ENCODE measurements at places on chromosomes 4 and X.
A peak's percentile ranks its signal among the peaks of the same experiment; 100 is the strongest.

GRCh38 chr4:116906758-116907157 is 178.6 kb downstream of the TRAM1L1 start:
- no peak for DNase-seq

GRCh38 chrX:55715847-55716246 is 1.7 kb upstream of the RRAGB start:
- no peak for DNase-seq

- DNase-seq = no peak
These were observed 92.1 kb downstream of the SCFD2 start for GRCh38 chr4:53273726-53274125.

- DNase-seq = no peak
These were observed 557.6 kb downstream of the SPRY1 start for GRCh38 chr4:123954220-123954619.

GRCh38 chr4:24249972-24250371 is 334.4 kb downstream of the DHX15 start:
- no peak for DNase-seq

DNA sequence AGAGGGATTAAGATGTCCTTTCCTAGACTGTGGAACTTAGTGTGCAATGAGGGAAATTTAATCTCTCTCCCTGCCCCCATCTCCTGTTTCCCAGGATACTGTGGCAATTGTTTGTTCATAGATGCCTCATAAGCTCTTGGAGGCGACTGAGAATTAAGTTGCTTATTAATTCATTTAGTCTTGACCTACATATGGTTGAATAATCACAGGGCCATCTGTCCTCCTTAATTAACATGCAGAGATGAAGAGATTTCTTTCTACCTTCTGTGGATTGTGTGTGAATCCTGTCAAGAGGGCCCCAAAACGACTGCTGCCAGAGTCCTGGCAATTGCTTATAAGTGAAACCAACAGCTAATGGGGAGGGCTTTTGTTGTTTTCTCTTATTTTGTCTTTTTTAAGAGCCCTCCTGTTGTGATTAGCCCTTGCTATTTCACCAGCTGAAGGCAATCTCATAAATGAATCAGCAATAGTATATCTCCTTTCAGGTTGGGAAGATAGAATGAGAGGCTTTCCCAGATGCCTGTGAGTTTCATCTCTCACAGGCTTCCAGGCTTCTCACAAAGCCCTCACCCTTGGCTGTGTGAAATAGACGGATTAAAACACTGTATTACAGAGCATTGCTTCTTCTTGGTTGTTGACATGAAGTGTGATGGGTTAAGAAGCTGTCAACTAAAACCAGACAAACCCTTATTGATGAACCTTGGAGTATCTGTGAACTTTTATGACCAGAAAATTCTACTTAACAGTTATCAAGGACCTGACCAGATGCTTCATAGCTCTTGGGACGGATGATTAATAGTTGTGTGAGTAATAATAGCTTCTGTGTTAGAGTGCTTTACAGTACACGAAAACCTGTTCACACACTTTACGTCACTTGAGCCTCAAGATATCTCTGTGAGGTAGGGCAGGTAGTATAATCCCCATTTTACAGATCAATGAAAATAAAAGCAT is 58.5 kb downstream of the PGRMC2 start:
- DNase-seq = no peak

GRCh38 chrX:103475381-103475780 is 43.9 kb downstream of the RAB40A start:
- DNase-seq = no peak

DNA sequence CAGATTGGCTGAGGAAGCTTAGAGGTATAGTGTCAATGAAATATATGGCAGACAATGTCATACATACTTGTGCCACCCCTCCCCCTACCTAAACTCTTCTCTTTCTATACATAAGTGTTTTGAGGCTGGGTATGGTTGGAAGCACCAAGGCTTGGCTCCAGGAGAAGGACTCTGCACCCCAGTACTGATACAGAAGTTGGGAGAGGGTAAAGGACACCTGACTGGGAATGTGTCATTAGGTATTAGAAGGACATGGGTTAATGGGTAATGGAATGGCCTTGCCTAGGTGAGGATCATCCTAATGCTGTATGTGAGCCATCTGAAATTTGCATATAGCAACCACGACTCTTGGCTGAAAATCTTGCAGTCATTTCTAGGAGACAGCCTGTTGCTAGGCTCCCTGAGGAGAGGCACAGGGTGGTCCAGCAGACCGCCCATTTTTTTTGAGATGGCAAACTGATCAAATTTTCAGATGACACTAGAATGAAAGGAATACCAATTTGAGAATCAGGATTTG is 26.8 kb upstream of the AP1S2 start:
- DNase-seq = no peak

DNA sequence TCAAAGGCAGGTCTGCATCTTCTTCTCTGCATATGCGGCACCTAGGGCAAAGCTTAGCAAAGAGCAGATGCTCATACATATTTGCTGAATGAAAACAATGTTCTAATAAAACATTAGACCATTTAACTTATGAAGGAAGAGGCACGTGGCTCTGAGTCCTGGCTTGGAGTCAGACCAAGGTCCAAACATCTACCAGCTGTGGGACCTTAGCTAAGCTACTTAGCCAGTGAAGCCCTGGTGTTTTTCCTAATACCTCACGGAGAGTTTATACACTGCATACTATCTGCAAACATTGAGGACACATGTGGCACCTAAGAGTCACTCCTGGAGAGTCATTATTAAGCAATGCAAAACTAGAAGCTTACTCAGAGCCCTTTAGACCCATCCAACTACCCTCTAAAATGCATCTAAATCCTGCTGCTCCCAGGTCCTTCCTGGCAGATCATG is 9.0 kb downstream of the PDGFC start:
- no peak for DNase-seq

DNA sequence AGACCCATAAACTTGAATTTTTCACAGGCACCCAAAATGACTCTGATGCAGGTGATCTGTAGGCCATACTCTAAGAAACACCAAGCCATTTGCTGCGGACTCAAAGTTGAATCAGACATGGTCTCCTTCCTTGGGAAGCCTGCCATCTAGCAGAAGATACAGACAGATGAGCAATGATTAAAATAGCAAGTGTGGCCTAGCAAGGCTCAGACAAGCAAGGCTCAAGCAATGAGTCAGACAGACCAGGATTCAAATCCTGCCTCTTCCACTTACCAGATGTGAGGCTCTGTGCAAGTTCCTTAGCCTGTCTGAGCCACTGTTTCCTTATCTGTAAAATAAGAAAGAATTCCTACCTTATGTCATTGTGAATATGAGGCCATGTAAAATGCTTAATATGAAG is 2.3 kb downstream of the CCDC149 start:
- DNase-seq = no peak

- no peak for DNase-seq
These were observed 239.0 kb upstream of the HTR2C start for GRCh38 chrX:114344756-114345349.

DNA sequence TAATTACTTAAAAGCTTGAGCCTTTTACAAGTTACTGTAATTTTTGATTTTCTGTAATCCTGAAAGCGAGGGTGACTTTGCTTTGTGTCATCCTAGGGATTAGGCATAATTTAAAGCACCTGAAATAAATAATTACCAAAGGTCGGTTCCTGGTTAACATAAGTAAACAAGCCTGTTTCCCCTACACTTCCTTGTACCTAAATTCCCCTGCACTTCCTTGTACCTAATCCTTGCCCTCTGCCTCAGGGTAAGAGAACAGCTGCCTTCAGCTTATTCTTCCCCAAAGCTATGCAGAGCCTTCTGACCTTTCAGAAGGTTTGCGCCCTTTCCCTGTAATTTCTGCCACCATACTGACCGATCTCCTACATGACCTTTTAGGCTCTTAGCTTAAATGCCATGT is 166.1 kb upstream of the PDE5A start:
- DNase-seq = no peak

DNA sequence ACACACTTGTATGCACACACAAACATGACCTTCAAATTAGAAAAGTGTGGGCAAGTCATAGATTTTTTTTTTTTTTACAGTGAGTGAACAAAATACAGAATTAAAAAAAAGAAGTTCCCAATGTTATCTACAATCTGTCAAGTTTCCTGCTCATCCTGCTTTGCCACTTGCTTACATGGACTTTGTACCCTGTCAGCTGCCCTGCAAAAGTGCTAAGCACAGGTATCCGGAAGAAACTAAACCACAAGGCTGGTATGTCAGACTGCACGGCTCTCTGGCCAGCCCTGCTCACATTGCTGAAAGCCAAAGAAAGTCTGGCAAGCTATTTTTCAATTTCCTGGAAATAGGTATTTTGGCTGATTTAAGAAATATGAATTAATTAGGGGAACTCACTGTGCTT is 38.9 kb upstream of the BCLAF3 start:
- no peak for DNase-seq

GRCh38 chrX:15909605-15910004 is 55.0 kb upstream of the AP1S2 start:
- DNase-seq = no peak

GRCh38 chr4:119394826-119395225 is 72.9 kb upstream of the FABP2 start:
- no peak for DNase-seq

DNA sequence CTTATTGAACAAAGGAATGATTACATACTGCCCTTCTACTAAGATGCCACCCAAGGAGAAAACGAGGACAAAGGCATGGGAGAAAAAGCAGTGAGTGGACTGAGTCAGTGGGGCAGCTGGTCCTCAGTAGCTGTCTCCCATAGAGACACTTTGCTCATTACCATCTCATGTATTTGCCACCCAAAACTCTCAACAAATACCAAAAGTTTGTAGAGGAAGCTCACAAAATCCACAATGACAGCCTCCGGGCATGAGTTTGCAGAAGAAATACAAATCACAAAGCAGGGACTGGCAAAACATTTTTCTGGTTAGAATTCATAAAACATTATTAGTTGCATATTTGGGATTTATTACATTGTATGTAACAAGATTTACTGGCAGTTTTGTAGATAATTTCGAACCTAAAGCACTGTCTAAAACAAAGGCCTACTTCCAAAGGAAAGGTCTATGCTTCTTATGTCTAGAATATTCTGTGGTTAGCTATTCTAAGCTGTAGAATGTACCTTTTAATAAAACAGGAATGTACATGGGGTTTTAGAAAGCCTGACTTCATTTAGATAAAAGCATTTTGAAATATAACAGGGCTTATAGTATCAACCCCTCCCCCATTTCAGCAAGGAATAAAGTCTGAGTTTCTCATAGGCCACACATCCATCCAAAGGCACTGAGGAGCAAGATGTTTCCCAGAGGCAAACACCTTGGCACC is 17.7 kb downstream of the PCDH18 start:
- DNase-seq = no peak

- DNase-seq = no peak
These were observed 158.5 kb upstream of the HCCS start for GRCh38 chrX:10952619-10953018.

- no peak for DNase-seq
These were observed 34.7 kb downstream of the FRMPD3 start for GRCh38 chrX:107484002-107484726.

DNA sequence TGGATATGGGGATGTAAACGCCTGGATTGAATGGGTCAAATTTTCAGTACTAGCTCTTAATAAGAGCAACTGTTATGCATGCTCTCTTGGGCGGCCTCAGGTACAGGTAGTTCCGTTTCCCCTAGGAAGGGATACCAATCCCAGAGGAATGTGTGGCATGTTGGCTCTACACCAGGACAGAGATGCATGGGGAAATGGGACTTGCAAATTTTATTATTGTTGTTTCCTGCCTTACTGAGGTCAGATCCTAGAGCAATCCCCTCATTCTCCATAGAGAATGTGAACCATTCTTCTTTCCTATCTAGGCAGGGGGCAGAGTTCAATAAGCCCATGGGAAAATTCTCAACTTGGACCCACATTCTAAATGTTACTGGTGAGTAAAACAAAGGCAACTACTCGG is 361.8 kb upstream of the FGF16 start:
- DNase-seq = no peak

GRCh38 chr4:106584337-106584989 is 215.9 kb upstream of the GIMD1 start:
- no peak for DNase-seq

GRCh38 chr4:139762720-139763119 is 97.1 kb downstream of the MGST2 start:
- no peak for DNase-seq

- no peak for DNase-seq
These were observed 86.9 kb upstream of the NEIL3 start for GRCh38 chr4:177222781-177223180.

- DNase-seq = no peak
These were observed 78.5 kb downstream of the NKX6-1 start for GRCh38 chr4:84420608-84421007.

- DNase-seq = no peak
These were observed 602.8 kb upstream of the DIPK2B start for GRCh38 chrX:45803383-45803921.

DNA sequence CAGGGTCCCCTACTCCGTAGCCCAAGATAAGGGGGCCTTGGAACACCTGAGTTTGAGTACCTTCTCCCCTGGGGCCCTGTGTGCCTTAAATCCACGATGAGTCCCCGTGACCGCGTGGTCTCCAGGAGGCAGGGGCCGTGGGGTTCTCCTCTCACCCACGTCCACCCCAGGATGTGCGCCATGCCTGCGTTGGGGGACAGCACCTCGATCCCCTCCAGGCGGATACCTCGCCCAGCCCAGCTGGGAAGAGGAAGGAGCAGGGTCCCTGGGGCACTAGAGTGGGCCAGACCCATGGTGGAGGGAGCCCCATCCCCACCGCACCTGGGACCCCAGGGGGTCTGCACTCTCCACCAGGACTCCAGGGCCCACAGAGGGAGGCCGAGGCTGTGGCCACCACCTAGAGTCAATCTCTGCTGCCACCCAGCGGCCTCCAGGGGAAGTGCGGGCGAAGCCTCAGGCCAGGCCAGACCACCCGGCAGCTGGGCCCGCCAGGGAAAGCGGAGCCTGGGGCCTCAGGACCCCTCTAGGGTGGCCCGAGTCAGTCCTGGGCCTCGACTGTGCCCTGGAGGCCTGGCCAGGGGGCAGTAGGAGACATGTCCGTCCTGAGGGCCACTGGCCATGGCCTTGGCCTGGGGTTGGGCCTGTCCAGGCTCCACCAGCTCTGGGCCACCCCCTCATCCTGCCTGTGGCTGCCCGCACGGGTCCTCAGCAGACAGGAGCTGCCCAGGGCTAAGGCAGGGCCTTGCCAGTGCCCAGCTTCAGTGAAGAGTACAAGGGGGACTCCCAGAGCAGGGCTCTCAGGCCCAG is 55.0 kb downstream of the FAM53A start:
- peak; percentile 50 for DNase-seq

DNA sequence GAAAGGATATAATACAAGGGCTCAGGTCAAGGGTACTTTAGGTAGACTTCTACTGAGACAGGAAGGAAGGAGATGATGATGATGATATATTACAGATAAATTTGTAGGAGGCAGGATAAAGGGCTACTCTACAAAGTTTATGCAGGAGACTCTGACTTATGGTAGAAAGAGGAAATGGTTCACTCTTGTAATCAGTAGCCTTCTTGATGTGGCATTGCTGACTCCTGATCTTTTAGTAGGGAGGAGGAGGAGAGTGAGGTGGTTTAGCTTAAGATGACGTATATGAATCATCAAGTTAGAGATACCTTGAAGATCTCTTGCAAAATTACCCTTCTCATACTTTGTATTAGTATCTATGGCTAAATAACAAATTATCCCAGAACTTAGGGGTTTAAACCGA is 4.7 kb downstream of the BLTP1 start:
- DNase-seq = no peak

GRCh38 chr4:67030636-67031035 is 514.7 kb downstream of the CENPC start:
- DNase-seq = no peak
